A673 (cell line): ENCODE measurements at places on chromosomes 5 and 9.

DNA sequence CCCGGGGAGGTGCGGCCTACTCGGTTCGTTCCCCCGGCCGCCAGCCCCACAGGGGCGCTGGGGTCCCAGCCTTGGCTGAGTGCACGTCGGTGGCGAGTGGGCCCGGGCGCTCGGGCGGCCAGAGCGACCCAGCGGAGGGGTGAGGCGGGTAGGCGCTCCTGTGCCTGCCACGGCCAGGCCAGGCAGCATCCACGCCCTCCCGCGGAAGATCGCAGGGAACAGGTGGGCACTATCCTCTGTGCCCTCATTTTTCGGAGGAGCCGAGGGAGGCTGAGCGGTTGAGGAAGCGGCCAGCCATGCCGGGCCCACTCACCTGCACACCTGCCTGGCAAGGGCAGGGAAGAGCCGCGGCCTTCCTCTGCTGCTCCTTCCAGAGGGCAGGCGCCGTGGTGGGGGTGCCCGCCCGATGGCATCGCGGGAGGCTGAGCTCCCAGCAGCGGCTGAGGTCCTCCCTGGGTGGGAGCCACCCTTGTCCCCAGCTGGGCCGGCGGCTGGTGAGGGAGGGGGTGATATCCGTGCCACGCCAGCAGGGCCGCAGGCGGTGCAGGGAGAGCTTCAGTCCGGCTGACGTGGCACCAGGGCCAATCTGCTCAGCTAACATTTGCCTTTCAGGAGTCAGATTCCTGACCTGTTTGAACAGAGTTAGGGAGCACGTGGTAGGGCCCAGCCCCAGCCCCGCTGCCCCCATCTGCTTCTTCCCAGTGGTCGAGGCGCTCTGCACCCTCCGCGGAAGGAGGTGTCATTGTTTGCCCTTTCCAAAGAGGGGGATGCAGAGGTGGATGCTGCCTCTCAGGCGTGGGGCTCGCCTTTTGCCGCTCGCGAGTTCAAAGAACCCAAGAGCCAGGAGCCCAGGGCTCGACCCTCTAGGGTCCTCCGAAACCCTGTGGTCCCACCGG is 1.6 kb upstream of the SEC16A start:
- DNase-seq, result no peak

DNA sequence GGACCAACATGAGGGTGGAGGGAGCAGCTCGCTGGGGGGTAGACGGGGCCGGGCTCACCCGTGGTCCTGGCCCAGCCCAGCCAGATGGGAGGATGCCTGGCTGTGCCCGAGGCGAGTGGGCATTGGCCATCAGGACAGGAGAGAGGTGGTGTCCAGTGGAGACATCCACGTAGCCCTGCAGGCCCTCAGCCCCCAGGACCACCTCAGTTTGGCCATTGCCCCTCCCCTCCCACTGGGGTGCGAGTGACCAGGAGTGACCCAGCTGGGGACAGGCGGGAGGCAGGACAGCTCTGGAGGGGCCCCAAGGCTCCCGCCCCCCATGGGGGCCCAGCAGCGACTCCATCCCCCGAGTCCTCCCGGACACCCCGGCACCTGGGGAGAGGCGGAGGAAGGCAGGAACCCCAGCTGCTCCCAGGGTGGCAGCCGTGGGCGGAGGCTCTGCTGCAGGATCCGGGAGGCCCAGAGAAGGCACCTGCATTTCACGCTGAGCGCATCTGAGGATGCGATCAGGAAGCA is 8.3 kb downstream of the NOXA1 start:
- no peak for DNase-seq

DNA sequence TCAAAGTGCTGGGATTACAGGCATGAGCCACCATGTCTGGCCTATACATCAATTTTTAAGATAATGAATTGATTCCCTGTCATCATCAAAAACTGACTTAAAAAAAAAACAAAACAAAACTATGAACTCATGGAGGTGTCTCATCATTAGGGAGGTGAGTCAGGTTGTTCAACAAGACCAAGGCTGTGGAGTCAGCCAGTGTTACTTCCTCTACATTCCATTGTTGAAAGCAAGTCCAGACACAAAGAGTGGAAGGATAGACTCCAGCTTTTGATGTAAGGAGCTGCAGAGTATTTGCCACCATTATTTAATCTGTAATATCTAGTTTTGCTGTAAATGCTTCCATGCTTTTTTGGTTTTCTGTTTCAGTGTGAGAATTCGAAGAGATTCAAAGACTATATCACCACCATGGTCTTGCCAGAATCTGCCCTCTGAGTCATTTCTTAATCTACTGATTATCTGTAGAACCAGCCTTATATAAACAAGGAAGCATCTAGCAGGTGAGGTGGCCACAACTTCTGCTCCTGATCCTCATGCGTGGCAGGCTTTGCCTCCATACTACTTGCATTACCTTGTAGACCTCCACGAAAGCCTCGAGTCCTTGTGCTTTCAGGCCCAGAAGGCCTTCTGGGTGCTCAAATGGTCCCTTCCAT is 156.1 kb downstream of the FGF1 start:
- no peak for DNase-seq

- DNase-seq, result no peak
These were observed 81.8 kb upstream of the HRH2 start for GRCh38 chr5:175576096-175576495.
